Stimulated activated CD8-positive, alpha-beta memory T cell treated with anti-CD3 and anti-CD28 coated beads, Interleukin-4, amount 100 ng/mL, for 4 hours (primary cell): ENCODE measurements at places on chromosomes 3 and 15.

GRCh38 chr3:183252118-183252782 is 803 bp upstream of the B3GNT5 start:
- DNase-seq = no peak

GRCh38 chr3:188439080-188439479 is 285.1 kb downstream of the LPP start:
- DNase-seq = peak; percentile 18

DNA sequence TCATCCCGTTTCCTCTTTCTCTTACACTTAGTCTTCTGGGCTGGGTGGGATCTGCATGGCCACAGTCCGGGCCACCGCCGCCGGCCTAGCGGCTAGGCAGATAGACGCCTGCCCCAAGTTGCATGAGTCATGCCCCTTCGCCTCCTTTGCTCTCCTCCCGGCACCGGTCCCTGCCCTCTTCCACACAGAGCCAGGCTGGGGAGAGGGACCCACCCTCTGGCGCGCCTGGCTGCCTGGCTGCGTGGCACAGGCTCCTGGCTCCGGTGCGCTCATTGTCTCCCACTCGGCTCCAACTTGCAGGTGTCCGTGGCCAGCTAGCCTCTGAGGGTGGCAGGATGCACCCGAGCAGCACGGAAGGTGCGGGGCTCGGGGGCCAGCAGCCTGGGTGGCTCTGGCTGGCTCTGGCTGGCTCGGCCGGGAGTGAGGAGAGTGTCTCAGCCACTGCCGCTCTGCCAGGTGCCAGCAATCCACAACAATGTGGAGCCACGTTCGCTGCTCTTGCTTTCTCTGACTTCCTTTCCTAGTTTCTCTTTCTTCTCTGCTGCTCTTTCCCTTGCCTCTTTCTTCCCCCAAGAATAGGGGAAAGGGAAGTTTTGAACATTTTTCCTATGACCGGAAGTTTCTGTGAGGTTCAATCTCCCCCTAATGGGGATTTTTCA is 22.4 kb upstream of the MTHFS start:
- no peak for DNase-seq

- DNase-seq = no peak
These were observed 210.8 kb upstream of the CTNNB1 start for GRCh38 chr3:40988468-40988867.

DNA sequence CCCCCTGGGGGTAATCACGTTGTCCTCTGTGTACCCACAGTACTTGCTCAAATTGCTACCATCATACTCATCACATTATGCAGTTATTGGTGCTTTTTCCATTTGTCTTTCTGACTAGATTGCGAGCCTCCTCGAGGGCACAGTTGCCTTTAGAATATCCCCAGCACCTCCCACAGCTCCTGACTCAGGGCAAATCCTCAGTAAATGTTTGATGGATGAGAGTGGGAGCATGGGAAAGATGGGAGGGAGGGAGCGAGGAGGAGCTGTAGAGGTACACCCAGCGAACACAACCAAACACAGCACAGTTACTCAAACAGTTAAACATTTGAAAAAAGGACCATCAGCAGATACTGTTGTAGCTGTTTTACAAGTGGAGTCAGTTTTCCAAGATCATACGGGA is 27.9 kb downstream of the SIDT1 start:
- DNase-seq = no peak

- DNase-seq = no peak
These were observed 245.7 kb downstream of the ADAMTSL3 start for GRCh38 chr15:83899670-83900069.
